ENCODE measurements at places on chromosomes 3 and 15. TPM values are rescaled to one million over a fixed set of nuclear protein-coding genes. Genes with fewer than 3 reads are reported as not detected.
A peak's percentile ranks its signal among the peaks of the same experiment; 100 is the strongest.

DNA sequence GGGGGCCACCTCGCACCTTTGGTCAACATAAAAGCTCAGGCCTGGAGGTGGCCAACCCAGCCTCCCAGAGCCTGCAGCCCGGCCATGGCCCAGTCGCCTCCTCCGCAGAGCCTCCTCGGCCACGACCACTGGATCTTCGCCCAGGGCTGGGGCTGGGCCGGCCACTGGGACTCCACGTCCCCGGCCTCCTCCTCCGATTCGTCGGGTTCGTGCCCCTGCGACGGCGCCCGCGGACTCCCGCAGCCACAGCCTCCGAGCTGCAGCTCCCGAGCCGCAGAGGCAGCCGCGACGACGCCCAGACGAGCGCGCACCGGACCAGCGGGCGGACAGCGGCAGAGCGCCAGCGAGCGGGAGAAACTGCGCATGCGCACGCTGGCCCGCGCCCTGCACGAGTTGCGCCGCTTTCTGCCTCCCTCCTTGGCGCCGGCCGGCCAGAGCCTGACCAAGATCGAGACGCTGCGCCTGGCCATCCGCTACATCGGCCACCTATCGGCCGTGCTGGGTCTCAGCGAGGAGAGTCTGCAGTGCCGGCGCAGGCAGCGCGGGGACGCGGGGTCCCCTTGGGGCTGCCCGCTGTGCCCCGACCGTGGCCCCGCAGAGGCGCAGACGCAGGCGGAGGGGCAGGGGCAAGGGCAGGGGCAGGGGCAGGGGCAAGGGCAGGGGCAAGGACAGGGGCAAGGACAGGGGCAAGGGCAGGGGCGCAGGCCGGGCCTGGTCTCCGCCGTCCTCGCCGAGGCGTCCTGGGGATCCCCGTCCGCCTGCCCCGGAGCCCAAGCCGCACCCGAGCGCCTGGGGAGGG lies at the start of gene MESP2:
MESP2 (plus strand) TSS at position 59 of the 799 bp plus-strand sequence; CDS start at position 85, 26 bp downstream.
- DNase-seq = peak; percentile 83

- DNase-seq = no peak
These were observed 1393.6 kb downstream of the SI start for GRCh38 chr3:163684651-163685050.

- DNase-seq = no peak
These were observed 128.5 kb downstream of the RBMS3 start for GRCh38 chr3:29409409-29409808.

DNA sequence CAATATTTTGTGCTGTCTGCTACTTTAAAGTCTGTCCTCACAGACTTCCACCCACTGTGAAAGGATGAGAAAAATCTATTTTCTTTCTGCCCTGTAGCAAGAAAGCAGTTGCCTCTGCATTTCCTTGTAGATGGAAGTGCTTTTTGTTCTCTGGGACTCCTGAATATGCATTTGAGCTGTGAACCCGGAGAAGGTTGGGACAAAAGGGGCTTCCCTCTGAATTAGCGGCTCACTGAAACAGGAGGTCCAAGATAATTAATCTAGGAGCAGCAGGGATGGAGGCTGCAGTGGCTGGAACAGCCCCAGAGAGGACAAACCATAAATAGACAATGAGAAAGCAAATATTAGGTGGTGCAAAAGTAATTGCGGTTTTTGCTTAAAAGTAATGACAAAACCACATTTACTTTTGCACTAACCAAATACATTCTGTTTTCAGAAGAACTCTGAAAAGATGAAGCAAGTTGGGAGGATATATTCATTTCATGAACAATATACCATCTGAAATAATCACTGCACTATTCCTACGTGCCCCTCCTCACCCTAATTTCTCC lies 143.4 kb upstream of the KBTBD8 start:
- DNase-seq = no peak

- DNase-seq = no peak
These were observed 9.5 kb upstream of the TRIM69 start for GRCh38 chr15:44726568-44727484.

GRCh38 chr3:135694142-135694541 lies 271.4 kb upstream of the PPP2R3A start:
- no peak for DNase-seq

GRCh38 chr3:175267561-175267960 lies 408.4 kb downstream of the NAALADL2 start:
- no peak for DNase-seq

- no peak for DNase-seq
These were observed 13.0 kb upstream of the BFSP2 start for GRCh38 chr3:133386876-133387275.

GRCh38 chr3:185561958-185562357 lies 9.6 kb upstream of the LIPH start:
- no peak for DNase-seq

GRCh38 chr15:35768949-35769348 lies 223.0 kb upstream of the DPH6 start:
- no peak for DNase-seq

DNA sequence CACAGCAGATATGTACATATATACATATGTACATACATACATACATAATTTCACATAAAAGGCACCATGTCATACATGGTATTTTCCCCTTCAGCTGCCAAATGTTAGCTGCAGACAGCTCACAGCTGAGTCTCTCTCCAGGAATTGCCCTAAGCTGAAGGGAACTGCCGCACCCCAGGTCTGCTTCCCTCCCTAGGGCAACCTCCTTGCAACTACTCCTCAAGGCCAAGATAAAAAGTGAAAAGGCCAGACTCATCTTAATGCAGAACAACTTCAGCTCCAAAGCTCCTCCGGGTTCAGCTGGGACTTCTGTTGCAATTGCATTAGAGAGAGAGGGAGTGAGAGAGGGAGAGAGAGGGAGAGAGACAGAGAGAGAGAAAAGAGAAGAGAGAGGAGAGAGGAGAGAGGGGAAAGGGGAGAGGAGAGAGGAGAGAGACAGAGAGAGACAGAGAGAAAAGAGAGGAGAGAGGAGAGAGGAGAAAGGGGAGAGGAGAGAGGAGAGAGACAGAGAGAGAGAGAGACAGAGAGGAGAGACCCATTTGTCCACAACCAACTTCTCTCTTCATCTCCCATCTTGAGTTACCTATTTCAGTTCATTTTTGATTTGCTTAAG lies 143.4 kb upstream of the HES1 start:
- DNase-seq = no peak

- no peak for DNase-seq
These were observed 72.5 kb downstream of the TM2D3 start for GRCh38 chr15:101579631-101580163.

GRCh38 chr15:69340243-69340900 lies 41.7 kb downstream of the PAQR5 start:
- DNase-seq = no peak

DNA sequence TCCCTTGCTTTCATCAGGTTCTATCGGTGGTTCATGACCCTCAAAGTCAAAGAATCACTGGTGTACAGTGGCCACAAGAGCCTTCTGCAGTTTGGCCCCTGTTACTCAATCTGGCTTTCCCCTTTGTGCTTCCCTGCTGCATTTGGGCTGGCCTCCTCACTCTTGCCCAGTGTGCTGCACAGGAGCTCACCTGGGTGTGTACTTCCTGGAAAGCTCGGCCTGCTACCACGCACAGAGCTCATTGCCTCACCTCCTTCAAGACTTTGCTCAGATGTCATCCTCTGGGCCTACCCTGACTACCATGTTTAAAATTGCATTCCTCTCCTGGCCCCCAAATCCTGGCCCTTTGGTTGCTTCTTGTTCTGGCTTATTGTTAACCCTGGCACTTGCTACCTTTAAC lies 90.9 kb downstream of the MITF start:
- no peak for DNase-seq

DNA sequence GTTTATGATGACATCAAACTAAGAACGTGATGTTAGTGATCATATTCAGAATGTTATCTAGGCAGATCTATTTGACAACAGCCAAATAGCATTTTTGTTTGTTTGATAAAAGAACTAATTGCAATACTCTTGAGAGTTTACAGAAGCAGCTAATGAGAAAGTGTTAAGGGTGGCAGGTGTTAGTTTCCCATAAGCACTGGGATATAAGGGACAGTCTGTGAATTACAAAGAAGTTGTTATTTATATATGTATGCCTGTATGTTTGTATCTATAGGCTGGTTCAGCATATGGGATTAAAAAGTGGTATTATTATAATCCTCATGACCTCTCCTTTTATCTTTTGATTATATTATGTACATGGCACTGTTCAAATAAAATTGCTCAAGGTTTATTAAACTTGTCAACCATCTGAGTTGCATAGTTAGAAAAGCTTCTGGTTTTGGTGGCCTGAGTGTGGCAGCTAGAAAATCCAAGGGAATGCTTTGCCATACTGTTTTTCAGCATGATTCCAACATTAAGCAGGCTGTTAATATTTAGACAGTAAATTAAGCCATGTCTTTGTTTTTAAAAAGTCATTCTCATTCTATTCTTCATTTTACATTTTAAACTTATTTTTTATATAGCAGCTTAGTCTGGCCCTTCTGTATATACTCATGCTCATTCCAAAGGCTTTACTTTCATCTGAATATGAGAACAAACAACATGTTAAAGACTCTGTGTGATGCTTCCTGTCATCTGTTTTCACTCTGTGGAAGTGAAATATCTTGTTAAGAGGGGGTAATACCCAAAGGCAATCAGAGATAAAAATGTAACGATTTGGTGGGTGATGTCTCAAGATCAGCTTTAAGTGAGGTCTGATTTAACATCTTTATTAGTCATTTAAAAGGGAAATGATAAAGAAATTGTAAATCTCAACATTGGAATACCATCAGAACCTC lies 13.1 kb downstream of the ROBO2 start:
- no peak for DNase-seq

GRCh38 chr3:152460936-152461335 lies 192.2 kb downstream of the MBNL1 start:
- no peak for DNase-seq

DNA sequence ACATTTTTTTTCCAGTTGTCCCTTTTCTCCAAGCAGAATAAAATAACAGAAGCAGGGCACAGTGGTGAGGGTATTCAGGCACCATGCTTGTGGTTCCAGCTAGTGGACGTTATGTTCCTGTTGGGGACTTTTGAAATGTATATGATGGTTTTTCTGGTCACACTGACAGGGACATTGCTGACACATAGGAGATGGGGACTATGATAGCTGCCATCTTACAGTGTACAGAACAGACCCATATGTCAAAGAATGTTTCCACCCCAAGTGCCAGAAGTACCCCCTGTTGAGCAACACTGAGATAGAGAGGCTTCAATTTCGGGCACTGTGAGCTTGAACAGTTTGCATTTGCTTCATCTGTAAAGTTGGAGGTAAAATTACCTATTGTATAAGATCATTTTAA lies 38.6 kb downstream of the MCTP2 start:
- DNase-seq = no peak

- DNase-seq = no peak
These were observed 277.5 kb upstream of the P2RY1 start for GRCh38 chr3:152557302-152557999.

Gene PRSS50
- 0.38 TPM for total RNA-seq

Gene TCAIM
- 20.5 TPM for total RNA-seq

Gene ATP13A5
- 0.23 TPM for total RNA-seq

Gene ALS2CL
- 5.6 TPM for total RNA-seq

Gene GOLGA8M
- total RNA-seq = 1.3 TPM

Gene TIMMDC1
- total RNA-seq = 83.0 TPM

Gene PAQR9
- not detected for total RNA-seq
